Common myeloid progenitor, CD34-positive (primary cell): ENCODE measurements at places on chromosomes 13 and 19.

DNA sequence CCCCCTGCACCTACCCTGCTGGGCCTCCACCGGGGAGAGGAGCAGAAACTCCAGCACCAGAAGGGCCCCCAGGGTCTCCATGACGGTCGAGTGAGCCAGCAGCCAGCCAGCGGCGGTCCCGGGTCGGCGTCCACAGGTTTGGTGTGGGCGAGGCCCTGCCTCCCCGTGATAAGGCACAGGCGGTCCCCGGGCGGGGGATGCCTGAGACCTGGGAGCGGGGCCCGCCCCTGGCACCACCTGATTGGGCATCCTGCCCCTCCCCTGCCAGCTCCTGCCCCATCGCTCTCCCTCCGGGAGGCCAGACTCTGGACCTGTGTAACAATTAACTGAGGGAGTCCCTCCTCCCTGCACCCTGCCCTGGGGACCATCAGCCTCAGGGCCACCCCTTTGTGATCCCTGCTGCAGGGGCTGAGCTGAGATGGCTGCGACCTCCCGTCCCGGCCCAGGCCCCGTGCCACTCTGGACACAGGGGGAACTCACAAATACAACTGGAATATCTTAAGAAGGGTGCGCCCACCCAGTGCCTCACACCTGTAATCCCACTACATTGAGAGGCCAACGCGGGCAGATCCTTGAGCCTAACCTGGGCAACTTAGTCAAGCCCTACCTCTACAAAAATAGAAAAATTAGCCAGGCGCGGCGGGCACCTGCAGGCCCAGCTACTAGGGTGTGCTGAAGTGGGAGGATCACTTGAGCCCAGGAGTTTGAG, at the start of gene SMIM24:
Gene SMIM24, minus strand, starts transcription at position 143 of the 709 bp plus-strand sequence. Its CDS starts 62 bp downstream, at position 81.
- peak; percentile 35 for DNase-seq

- no peak for DNase-seq
Measured at GRCh38 chr19:28927456-28927855, 285.5 kb downstream of the UQCRFS1 start.

DNA sequence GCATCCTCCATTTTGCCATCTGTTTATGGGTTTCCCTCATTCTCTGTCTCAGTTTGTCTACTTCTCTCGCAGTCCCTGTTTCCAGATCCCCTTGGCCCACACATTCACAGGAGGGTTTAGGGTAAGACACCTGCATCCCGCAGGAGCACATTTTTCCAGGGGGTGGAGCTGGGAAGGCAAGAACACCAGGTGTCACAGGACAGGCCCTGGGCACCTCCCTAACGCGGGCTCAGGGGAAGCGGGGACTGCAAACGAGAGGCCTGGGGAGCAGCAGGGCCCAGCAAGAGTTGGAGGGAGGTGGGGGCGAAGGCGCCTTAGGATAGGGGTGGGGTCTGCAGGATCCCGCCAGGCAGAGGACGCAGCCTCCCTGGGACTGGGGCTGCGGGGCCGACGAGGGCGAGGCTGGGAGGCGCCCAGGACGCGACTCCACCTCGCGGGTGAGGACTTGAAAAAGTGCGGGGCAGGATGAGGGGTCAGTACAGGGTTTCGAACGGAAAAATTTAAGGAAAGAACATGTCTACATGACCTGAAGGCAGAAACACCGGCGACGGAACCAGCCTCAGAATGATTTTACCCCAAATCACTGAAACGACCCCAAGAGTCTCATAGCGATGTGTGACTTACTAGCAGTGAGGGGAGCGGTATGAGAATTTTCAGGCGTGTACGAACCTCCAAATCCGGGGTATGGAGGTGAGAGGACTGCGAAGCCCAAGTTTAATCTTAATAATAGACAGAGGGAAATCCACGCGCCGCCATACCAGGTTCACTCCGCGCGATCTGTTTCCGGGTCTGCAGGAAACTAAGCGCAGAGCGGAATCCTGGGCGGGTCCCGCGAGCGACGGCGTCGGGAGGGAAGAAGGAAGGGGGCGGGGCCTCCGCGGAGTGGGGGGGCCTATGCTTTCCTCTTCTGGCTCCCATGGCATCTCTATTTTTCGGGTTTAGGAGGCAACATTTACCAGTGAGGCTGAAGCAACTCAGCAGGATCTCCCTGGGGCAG, 7.1 kb upstream of the ERVV-2 start:
- DNase-seq: peak; percentile 69

DNA sequence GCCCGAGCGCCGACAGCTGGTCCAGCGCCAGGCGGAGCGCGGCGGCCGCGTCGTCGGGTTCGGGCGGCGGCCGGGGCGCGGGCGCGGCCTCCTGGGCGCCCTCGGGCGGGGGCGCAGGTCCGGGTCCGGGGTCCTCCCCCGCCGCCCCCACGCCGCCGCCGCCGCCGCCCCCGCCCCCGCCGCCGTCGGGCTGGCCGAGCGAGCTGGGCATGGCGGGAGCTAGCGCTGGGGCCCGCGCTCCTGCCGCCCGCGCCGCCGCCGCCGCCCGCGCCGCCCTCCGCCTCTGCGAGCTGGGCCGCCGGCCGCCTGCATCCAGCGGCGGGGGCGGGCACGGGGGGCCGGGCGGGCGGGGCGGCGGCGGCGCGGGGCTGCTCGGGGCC, 287 bp downstream of the MEX3D start:
- DNase-seq: no peak

DNA sequence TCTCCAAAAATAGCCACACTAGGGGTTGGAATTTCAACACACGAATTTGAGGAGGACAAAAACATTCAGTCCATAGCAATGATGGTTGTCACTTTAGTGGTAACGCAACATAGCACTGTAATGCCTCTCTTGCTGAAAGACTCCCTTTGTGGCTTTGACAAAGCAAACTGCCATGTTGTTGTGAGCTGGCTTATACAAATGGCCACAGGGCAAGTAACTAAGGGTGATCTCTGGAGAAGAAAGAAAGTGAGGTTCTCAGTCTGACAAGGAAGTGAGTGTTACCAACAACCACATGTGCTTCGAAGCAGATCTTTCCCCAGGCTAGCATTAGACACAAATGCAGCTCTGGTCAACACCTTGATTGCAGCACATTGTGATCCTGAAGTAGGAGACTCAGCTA, 79.1 kb upstream of the PCDH17 start:
- no peak for DNase-seq

DNA sequence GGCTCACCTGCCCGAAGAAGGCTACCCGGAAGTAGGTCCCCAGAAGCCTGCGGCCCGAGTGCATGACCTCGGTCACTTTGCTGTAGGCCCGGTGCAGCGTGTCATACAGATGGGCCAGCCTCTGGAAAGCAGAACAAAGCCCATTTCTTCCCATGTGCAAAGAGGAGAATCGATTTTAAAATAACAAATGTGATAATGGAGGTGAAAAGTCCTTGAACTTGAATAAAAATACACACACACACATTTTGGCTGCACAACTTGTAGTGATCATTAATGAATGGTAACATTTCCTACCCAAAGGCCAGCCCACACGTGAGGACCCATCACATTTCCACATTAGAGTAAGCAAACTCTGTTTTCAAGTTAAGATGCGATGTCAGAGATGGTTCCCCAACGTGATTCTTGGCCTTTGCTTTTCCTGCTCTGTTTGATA, 56.9 kb upstream of the SLC15A1 start:
- no peak for DNase-seq

DNA sequence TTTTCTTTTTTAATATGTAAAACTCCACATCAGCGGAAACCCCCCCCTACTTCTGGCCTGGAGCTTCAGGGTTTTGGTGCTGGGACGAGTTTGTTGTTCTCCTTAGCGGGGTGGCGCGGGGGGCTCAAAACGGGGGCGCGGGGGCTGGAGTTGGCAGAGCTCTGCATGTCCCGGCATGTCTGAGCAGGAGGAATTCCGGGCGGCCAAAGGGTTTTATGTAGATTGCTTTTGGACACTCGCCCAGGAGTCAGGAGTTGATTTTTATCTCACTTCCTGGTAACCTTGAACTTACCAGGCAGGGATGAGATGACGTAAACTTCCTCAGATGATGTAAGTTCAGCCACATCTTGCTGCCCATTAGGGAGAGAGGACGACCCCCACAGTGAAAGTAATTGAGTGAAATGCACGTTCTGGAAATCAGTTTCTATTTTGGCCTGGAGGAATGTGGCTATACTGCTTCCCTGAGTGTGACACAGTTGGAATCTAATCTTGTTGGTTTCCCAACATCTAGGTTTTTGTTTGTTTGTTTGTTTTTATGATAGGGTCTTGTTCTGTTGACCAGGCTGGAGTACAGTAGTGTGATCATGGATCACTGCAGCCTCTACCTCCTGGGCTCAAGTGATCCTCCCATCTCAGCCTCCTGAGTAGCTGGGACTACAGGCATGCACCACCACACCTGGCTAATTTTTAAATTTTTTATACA, 21.0 kb upstream of the GDF15 start:
- peak; percentile 85 for DNase-seq

GRCh38 chr19:44960906-44961728, 5.9 kb downstream of the CLPTM1 start:
- no peak for DNase-seq

DNA sequence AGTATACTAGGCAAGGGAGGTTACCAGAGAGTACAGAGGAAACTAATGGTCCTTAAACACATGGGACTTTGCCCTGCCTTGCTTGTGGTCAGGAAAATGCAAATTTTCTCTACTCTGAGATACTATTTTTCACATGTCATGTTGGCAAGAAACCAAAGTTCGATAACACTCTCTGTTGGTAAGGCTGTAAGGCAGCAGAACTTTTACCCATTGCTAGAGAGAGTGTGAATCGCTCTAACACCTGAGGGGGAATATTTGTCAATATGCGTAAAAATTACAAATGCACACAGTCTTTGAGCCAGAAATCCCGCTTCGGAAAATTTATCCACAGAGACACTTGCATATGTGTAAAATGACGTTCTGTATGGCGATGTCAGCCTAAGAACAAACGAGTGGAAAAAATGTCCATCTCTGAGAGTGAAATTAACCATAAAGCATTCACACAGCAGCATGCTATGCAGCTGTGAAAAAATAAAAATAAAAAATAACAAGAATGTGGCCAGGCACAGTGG, 9.5 kb upstream of the RFX1 start:
- peak; percentile 36 for DNase-seq

- DNase-seq: no peak
Measured at GRCh38 chr13:82341116-82341515, 1541.2 kb downstream of the SLITRK1 start.

DNA sequence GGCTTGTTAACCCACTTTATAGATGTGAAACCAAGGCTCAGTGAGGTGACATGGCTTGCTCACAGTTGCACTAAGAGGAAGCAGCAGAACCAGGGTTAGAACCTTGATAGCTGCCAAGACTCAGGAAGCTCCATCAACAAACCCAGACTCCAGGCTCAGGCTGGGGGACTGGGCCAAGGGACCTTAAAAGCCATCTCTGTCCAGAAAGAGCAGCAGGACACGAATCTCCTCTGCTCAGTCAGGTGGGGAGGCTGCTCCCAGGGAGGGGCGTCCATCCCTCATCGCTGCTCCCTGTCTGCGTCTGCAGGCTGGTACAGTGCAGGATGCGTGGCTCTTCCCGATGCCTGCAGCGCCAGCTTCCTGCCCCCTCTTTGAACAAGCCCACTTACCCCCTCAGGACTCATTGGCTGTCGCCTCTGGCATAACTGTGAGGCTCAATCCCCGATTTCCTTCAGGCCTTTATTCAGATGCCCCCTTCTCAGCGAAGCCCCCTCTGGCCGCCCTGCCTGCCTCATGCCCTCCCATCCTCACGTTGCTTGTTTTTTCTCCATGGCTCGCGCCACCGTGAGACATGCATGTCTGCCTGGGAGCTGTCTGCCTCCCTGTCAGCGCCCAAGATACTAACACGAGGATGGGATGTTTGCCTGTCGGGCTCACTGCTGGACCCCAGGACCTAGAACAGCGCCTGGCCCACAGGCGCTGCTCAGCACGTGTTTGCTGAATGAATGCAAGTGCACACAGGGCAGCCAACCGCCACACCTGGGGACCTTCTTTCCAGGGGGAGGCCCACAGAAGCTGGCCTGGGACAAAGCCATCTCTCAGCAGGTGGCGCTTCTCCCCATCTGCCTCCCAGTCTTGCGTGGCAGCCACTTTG, 21.5 kb downstream of the AKT2 start:
- DNase-seq: no peak

DNA sequence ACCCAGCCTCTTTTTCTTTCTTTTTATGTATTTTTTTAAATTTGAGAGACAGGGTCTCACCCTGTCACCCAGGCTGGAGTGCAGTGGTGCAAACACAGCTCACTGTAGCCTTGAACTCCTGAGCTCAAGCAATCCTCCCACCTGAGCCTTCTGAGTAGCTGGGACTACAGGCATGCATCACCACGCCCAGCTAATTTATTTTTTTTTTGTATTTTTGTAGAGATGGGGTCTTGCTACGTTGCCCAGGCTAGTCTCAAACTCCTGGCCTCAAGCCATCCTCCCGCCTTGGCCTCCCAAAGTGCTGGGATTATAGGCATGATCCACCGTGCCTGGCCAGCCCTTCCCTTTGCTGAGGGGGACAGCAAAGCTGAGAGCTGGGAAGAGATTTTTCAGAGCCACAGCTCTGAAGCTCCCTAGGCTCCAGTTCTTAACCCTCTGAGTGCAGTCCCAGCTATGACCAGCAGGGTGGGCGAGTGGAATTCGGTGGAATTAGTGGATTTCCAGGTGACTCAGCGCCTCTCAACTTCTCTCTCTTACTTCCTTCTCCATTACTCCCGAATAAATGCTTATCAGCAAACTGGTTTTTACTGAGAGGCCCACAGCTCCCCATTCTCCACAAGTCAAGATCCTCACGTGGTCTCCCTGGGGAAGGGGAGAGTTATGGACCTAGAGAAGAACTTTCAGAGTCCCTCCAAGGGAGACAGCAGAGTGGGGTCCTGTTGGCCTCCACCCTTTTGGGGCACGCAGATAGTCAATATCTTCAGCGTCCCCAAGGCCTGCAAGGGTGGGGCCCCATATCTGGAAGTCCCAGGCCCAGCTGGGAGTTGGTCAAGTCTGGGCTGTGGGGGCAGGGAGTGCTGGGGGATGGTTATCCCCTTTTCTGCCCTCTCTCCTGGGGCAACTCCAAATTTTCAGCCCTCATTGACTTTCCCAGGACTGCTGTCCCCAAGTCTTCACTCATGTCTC, 1.2 kb downstream of the BLVRB start:
- peak; percentile 75 for DNase-seq
